ENCODE measurements at places on chromosomes 3 and 15.

DNA sequence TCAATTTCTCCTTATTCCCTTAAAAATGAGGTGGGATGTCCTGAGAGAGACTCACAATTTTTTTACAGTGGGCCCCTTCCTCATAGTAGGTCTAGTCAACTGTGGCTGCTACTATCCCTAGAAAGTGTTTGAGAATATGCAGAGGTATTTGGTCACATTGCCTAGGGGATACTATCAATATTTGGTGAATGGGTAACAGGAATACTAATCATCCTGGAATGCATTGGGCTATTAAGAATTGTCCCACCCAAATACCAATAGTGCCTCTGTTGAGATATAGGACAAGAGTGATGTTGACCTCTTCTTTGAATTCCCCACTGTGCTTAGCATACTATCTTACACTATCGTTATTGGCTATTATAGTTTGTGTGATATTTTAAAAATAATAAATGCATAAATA is 389.4 kb downstream of the DIPK2A start:
- no peak for DNase-seq

GRCh38 chr3:149224736-149225594 is 3.3 kb upstream of the CP start:
- DNase-seq, result peak; percentile 30

DNA sequence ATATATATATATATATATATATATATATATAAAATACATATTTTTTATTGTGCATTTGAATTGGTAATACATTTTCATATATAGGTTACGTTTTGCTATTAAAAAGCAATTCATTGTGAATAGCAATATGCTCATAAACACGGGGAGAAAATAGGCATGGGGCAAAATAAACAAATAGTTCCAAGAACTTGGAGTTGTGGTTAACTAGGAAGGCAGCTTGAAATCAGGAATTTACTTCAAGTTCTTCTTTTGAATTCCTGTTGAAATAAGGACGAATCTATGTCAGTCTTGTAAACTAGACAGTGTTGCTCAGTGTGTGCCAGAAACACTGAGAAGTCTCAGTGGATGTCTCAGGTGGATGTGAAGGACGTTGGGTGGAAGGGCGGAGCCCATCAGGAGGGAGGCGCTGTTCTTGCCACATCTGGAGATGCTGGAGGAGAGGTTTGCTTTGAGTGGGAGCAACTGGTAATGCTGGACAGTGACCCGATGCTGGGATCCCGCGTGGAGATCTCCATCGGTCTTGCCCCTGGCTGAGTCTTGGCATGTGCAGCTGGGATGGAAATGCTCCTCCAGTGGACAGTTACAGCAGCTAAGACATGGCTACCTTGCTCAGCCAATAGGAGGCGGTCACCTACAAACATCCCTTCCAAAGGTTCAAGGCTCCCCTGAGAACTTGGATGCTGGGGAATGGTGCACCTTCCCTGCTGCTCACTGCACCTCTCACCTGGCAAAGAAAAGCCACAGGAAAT is 2.5 kb downstream of the IL16 start:
- no peak for DNase-seq

- no peak for DNase-seq
Measured at GRCh38 chr3:48826451-48826850, 21.2 kb downstream of the PRKAR2A start.

- no peak for DNase-seq
Measured at GRCh38 chr3:172982736-172983364, 158.2 kb downstream of the SPATA16 start.

- peak; percentile 98 for DNase-seq
Measured at GRCh38 chr3:49673715-49674496, at the start of gene APEH. Gene APEH (plus strand): TSS chr3:49674351. CDS start chr3:49674402, 51 bp downstream.

DNA sequence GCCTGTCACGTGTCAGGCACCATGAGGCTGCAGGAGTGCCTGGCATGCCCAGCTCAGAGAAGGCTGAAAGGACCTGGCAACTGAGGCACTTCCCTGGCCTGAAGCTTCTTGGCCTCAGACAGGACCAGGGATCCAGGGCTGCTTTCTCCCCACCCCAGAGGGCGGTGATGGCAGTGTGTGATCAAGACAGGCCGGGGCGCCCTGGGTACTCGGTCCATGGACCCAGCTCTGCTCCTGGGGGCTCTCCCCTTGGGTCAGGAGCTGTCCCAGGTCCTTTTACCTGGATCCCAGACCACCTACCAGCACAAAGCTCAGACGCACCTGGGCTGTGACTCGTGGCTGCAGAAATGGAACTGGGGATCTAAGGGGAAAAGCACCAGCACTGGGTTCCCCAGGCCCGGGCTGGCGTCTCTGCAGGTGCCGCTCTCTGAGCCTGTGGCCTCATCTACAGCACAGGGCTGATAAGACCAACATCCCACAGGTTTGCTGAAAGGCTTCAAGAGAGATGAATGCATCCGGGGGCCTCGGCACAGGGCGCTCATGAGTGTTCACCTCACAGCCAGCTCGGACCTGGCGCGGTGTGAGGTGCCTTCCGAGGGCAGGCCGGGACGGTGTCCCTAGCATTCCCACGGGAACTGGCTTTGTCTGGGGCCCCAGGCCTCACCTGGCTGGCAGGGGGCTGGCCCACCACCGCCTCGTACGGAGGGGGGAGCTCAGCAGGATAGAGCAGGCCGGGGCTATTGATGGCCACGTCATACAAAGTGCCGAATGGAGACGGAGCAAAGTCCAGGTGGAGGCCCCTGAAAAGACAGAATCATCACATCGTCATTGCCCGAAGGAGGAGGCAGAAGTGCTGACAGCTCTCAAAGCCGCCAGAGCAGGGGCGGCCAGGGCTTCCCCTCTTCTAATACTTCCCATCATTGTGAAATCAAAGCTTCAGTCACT is 133.6 kb downstream of the NSMCE3 start:
- no peak for DNase-seq

DNA sequence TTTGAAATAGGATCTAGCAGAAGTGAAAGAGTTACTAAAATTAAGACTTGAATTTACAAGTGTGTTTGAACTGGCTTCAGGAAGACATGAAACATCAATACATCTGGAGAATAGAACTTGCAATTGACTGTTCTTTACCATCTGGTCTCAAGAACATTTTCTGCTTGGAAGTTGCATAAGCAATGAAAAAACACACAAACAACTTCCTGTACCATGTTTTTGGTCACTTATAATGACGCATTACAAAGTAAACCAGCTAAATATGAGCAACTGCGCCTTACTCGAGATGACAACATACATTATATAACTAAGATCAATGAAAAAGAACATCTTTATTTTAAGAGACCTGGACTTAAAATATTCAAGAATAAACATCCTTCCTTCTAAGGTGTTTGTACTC is 112.5 kb downstream of the TIGIT start:
- no peak for DNase-seq

GRCh38 chr3:29291260-29291981 is 10.6 kb downstream of the RBMS3 start:
- DNase-seq, result no peak

DNA sequence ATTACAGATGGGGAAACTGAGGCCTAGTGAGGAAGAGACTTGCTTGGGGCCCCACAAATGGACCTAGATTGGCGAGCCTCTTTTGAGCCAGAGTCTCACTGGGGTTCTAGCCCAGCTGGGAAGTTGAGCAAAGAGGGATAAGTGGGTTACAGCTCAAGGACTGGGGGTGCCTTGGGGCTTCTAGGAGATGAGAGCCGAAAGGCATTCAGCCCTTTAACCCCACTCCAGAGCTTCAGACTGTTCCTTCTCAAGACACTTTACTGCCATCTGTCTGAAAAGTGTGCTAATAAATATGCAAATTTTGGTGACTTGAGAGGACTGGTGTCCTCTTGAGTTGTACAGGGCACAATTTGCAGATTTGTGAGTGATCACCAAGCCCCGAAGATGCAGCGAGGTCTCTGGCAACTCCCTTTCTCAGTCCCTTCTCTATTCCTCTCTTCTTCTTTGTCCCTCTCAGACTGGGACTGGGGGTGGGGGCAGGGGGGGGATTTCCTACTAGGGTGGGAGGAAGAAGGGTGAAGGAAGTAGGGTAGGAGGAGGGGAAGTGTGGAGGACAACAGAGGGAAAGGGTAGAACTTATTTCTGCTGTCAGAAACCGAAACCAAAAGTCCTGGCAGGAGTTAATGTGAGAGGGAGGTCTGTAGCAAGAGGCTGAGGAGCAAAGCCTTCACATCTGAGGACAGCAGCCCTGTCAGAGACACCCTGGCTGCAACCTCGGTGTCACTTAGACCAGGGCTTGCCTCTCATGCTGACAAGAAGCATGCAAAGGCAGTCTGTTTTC is 16.2 kb upstream of the ANKDD1A start:
- DNase-seq, result no peak

GRCh38 chr3:150349314-150350097 is 58.6 kb upstream of the TSC22D2 start:
- DNase-seq, result no peak

- peak; percentile 2 for DNase-seq
Measured at GRCh38 chr3:69823743-69824142, 84.5 kb downstream of the MITF start.

DNA sequence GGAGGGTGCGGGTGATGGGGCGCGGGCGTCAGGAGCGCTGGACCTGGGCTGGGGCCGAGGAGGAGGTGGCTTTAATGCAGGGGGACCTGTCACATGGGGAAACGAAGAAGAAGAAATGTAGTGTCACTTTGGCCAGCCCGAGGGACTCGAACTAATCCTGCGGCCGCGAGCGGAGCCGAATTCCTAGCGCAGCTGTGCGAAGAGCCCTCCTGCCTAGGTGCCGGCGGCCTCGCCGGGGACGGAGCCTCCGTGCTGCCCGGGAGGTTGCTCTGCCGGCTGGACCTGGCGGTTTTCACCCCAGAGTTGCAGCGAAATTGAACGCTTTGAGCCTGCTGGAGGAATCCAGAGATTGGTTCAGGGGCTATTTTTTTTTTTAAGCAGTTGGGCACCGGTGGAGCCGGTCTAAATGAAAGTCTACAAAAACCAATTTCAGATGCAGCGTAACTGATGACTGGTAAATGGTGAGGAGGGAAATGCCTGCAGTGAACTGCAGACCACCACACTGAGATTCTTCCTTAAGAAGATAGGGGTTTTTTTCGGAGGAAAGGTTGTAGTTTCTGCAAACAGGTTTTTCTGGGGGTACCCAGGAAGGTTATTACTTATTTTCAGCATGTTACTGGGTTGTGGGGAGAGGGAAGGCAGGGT is 662 bp downstream of the TMEM108 start:
- no peak for DNase-seq

- DNase-seq, result peak; percentile 47
Measured at GRCh38 chr3:194134231-194134756, 1.7 kb upstream of the HES1 start.

DNA sequence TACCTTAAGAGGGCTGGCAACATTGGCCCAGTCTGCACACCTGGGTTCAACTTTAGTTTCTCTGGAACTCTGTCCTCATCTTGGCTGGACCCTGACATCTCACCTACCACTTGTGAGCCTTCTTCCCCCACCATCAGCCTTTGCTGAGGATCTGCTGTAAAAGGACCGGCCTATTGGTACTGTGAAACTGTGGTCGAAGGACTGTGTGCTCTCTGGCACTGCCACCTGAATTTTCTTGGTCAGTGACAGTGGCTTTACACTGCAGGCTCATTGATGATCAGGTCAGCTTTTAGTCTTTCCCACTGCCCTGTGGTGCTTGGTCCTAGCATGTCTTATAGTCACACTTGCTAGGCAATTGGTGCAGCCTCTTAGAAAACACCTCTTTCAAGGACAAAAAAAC is 86.9 kb downstream of the PEX5L start:
- DNase-seq, result no peak

DNA sequence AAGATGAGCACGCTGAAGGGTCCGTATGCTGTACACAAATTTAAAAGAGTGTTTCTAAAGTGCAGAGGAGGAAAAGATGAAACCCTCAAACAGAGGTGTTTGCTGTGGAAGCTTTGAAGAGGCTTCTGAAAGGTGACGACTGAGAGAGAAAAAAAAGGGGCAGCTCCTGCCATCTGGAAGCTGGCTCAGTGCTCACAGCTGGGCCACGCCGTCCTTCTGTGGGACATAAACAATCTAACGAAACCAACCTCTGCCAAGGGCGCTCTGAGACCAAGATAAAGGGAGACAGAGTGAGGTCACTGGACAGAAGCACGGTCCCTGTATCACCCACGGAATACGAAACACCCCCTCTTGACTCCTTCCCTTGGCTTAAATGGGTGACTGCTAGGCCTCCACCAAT is 96.3 kb upstream of the SLC6A6 start:
- no peak for DNase-seq

DNA sequence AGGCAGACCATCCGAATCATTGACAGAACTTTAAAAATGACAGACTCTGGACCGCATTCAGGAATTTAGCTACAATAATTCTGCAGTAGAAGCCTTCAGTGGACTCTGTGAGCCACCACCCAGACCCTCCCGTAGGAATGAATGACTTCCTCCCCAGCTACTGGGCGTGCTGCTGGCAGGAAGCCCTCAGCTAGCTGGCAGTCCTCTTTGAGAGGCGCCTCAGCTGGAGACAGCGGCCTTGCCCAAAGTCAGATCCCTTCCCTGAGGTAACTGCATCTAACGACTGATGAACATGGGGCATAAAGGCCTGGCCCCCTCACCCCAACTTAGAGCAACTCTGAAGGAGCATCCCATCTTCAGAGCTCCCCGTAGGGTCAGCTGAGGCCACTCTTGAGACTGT is 25.8 kb downstream of the CRABP1 start:
- no peak for DNase-seq

DNA sequence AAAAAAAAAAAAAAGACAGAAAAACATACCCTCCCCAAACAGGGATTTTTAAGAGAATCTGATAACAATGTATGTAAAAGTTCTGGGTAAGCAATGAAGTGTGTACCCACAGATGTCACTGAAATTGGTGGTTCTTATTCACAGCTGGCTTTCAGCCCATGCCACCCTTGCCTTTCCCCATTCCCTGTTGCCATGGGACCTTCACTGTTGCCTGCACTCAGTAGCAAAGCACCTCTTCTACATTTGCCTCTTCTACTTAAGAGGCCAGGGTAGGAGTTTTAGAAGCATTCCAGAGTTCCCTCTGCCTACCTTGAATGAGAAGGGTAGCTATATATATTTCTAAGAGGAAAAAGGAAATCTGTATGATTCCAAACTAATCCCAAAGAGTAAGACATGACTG is 57.4 kb downstream of the FMN1 start:
- DNase-seq, result no peak

GRCh38 chr15:70826634-70827033 is 27.3 kb downstream of the LARP6 start:
- peak; percentile 53 for DNase-seq

DNA sequence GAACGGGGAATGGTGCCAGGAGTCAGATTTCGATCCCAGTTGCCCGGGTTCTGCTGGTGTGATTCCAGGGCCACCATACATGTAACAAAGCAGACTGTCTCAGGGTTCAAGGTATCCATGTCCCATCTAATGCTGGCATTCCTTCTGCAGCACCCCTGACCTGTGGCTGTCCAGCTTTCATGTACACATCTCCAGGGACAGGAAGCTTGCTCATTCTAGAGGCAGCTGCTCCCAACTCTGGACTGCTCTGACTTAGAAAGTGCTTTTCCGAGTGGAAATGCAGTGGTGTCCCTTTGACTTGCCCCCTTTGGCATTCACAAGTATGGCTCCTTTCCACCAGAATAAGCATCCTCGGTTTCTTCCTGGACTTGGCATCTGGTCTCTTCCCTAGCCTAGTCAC is 30.9 kb downstream of the PML start:
- no peak for DNase-seq

- no peak for DNase-seq
Measured at GRCh38 chr15:37094915-37095711, 5.2 kb downstream of the MEIS2 start.

- peak; percentile 19 for DNase-seq
Measured at GRCh38 chr15:75067123-75067830, 43.9 kb downstream of the PPCDC start.

GRCh38 chr3:162368417-162368816 is 871.8 kb downstream of the OTOL1 start:
- DNase-seq, result no peak

Data from H54 (cell line).